ENCODE measurements at places on chromosomes 16 and 17. TPM values are rescaled to one million over a fixed set of nuclear protein-coding genes. Genes with fewer than 3 reads are reported as not detected.

- no peak for DNase-seq
Observed at GRCh38 chr16:47054306-47054705, 80.8 kb upstream of the DNAJA2 start.

GRCh38 chr17:72421128-72422092 is 300.6 kb downstream of the SOX9 start:
- DNase-seq: peak; percentile 78

- DNase-seq: no peak
Observed at GRCh38 chr17:1203967-1204291, 24.1 kb upstream of the ABR start.

- no peak for DNase-seq
Observed at GRCh38 chr17:8740486-8740885, 4.2 kb downstream of the CCDC42 start.

- peak; percentile 49 for DNase-seq
Observed at GRCh38 chr16:1194665-1195392, 30.2 kb downstream of the TPSG1 start.

GRCh38 chr17:58364270-58364942 is 12.4 kb upstream of the SUPT4H1 start:
- no peak for DNase-seq

DNA sequence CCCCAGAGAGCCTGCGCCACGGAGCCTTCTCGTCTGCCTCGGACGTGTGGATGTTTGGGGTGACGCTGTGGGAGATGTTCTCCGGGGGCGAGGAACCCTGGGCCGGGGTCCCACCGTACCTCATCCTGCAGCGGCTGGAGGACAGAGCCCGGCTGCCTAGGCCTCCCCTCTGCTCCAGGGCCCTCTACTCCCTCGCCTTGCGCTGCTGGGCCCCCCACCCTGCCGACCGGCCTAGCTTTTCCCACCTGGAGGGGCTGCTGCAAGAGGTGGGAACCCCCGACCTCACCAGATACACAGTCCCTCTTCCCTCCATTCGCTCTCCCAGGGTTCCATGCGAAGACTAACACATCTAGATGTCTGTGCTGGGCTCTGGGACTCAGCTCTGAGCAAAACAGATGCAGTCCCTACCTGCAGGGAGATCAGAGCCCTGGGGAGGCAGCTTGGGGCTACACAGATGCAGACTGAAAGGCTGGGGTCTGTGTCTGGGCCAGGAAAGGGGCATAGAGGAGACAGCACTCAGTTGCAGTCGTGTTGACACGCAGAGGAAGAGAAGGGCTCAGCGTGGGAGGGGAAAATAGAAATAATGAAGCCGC is 3.7 kb downstream of the TNK1 start:
- DNase-seq: no peak

DNA sequence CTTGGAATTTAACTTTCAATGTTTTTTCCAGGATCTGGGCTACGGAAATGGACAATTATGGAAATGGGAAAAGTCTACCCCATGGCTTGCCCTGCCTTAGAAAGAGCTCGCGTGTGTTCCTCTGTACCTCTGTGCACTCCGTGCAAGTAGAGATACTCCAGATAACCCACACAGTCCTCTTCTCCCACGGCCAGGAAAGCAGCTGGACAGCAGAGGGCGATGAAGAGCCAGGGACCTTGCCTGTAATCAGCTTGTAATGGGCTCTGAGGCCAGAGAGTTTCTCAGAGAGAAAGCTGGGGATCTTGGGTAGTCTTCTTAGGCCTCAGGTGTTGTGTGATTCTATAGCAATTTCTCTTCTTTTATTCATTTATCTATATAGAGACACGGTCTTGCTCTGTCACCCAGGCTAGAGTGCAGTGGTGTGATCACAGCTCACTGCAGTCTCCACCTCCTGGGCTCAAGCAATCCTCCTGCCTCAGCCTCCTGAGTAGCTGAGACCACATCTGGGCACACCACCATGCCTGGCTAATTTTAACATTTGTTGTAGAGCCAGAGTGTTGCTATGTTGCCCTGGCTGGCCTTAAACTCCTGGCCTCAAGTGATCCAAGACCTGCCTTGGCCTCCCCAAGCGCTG is 2.4 kb upstream of the SOCS7 start:
- DNase-seq: peak; percentile 92

GRCh38 chr17:3032258-3033247 is 30.9 kb downstream of the OR1D5 start:
- DNase-seq: peak; percentile 35

DNA sequence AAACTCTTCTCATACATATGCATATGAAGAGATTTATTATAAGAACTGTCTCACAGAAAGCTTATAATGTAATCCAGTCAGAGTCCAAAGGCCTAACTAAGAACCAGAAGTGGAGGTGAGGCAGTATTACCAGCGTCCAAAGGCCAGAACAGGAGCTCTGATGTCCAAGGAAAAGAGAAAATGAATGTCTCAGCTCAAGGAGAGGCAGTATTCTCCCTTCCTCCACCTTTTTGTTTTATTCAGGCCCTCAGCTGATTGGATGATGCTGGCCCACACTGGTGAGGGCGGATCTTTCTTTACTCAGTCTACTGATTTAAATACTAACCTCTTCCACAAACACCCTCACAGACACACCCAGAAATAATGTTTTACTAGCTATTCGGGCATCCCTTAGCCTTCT is 43.4 kb downstream of the FBXL20 start:
- no peak for DNase-seq

- no peak for DNase-seq
Observed at GRCh38 chr17:77733576-77734296, 224.8 kb upstream of the TNRC6C start.

DNA sequence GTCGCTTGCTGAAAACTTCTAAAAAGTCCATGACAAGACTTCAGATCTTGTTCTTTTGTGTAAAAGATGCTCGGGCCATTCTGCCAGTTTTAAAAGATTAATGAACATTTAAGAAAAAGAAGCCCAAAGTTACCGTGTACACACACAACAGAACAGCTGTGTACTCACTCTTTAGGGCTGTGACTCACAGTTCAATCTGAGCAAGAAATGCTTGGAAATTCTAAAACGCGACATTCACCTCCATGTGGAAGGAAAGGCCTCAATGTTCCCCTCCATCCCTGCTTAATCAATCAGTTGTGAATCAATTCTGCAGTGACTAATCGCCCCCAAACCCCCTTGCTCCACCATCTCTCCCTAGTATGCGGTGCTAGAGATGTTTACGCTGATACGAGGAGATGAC is 609.9 kb upstream of the SALL1 start:
- no peak for DNase-seq

DNA sequence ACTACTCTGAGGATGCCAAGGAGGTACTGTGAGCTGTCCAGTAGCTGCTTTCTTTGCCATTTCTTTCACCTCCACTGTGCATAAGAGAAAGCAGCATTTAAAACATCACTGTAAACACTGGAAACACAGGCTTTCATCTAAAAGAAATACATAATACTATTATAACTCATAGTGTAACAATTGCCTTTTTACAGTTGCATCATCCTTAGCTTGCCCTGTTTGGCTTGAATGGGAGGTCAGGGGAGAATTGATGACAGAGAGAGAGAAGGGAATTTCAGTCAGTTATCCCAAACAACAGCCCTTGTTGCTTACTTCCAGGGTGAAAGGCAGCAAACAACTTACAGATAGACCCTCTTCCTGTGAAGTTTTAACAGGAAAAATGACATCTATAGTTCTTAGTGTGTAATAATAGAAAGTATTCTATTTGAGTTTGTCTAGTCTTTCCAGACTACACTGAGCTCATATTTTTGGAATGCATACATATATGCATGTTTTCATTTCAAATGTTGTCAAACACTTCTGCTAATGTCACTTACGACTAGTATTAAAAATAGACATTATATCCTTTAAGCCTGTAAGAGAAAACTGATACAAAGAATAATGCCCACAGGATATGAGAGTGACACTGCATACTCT is 71.7 kb upstream of the MTMR4 start:
- DNase-seq: no peak

GRCh38 chr17:1455291-1455796 is 688 bp downstream of the CRK start:
- DNase-seq: peak; percentile 90

DNA sequence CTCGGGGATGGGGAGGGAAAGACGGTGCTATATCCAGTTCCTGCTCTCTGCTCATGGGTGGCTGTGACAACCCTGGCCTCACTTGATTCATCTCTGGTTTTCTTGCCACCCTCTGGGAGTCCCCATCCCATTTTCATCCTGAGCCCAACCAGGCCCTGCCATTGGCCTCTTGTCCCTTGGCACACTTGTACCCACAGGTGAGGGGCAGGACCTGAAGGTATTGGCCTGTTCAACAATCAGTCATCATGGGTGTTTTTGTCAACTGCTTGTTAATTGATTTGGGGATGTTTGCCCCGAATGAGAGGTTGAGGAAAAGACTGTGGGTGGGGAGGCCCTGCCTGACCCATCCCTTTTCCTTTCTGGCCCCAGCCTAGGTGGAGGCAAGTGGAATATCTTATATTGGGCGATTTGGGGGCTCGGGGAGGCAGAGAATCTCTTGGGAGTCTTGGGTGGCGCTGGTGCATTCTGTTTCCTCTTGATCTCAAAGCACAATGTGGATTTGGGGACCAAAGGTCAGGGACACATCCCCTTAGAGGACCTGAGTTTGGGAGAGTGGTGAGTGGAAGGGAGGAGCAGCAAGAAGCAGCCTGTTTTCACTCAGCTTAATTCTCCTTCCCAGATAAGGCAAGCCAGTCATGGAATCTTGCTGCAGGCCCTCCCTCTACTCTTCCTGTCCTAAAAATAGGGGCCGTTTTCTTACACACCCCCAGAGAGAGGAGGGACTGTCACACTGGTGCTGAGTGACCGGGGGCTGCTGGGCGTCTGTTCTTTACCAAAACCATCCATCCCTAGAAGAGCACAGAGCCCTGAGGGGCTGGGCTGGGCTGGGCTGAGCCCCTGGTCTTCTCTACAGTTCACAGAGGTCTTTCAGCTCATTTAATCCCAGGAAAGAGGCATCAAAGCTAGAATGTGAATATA is 4.8 kb upstream of the LASP1NB start:
- DNase-seq: peak; percentile 49

- no peak for DNase-seq
Observed at GRCh38 chr17:77256710-77257109, 115.9 kb downstream of the SEC14L1 start.

GRCh38 chr16:87163637-87164036 is 153.6 kb downstream of the C16orf95 start:
- no peak for DNase-seq

DNA sequence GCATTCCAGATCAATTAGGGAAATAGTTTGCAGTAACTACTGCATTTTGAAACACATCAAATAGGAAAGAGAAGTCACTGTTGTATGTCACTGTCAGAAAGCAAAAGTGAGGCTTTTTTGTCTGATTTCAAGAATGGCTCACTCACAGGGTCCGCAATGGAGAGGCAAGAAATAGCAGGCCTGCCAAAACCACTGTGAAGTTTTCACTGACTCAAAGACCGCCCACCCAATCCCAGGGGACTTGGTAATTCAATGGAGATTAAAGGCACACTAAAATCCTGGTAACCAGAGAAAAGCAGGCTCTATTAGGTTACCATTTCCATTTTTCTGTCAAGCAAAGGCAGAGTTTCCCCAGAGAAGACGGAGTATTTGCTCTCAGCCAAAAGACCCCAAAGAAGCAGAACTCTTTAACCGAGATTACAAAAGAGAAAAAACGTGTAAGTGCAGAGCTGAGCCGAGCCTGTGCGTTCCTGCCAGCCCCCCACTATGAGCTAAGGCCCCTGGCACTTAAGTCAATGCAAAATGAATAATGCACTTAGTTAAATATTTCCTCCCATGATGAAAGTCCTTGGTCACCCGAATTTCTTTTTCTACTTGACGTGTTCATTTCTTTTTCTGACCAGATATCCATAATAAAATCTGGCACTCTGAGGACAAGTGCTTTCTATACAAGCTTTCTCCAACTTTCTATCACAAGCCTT is 57.0 kb downstream of the FOXL1 start:
- no peak for DNase-seq

GRCh38 chr17:3896108-3896967 is 3.5 kb upstream of the CAMKK1 start:
- DNase-seq: peak; percentile 74

DNA sequence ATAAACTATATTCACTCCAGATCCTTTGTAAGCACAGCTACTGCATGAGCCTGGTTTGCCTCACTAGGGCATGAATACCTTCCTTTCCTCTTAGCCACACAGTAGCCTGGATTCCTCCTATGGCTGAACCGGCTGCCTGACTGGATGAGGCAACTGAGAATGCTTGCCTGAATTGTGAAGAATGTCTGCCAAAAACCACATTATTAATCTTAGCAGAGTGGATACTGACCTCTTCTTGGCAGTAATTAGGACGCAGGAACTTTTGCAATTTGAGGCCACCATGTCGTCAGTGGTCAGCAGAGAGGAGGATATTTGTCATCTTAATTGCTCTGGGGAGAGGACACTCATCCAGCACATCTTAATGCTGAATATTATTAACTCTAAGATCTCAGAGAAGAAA is 651.8 kb upstream of the GOT2 start:
- DNase-seq: peak; percentile 59

- no peak for DNase-seq
Observed at GRCh38 chr17:41396996-41397660, at the start of gene KRT31. KRT31 (minus strand) TSS chr17:41397608; CDS start chr17:41397539, 69 bp downstream.

GRCh38 chr17:74276051-74276476 is 2.0 kb downstream of the DNAI2 start:
- DNase-seq: peak; percentile 57

DNA sequence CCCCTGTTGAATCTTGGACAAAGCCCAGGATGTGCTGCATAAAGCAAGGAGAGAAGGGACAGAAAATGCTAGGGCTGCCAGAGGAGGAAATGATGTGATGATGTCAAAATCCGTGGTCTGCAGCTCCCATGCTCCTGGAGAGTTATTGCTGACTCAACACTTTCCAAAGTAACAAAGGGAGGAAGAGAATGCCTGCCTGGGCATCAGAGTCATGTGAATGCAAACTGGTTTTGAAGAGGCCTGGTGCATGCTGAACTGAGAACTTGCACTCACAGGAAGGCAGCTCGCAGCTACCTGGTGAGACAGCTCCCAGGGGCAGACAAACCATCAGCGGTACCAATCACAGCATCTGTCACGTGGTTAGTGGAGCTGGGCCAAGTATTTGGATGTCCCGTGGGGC is 2.8 kb downstream of the MARVELD3 start:
- no peak for DNase-seq

DNA sequence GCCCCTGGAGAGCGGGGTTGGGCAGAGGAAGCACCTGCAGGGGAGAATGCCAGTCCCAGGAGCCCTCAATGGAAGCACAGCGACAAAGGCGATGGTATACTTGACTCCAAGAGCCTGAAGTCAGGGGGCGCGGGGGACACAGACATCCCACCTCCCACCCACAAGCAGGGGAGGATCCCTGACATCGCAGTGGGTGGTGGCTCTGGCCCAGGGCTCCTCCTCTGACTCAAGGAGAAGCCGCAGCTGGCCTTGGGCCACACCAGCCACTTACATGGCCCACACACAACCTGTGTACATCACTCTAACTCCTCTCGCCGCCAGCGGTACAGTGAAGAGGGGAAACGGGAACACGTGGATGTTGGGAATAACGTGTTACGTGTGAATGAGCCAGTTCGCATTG is 44.3 kb downstream of the FZD2 start:
- no peak for DNase-seq

Gene CLEC18A
- 87.7 TPM for polyA plus RNA-seq

Gene TMEM88
- 59.8 TPM for polyA plus RNA-seq

Gene PLD6
- polyA plus RNA-seq: 2.9 TPM

Gene FAM20A
- polyA plus RNA-seq: 65.8 TPM

Gene OR2C1
- not detected for polyA plus RNA-seq

Gene RRAD
- polyA plus RNA-seq: 14.3 TPM

Gene SLC52A1
- 0.90 TPM for polyA plus RNA-seq

Gene DOK4
- 57.2 TPM for polyA plus RNA-seq

Gene WNT3
- 1.3 TPM for polyA plus RNA-seq

Gene PRSS27
- polyA plus RNA-seq: 0.41 TPM

Gene KRT16
- polyA plus RNA-seq: not detected

Gene TEKT5
- polyA plus RNA-seq: not detected

Gene TAC4
- polyA plus RNA-seq: not detected

Gene IGF2BP1
- polyA plus RNA-seq: 1.5 TPM

Gene C1QL1
- 25.4 TPM for polyA plus RNA-seq

Gene FADS6
- not detected for polyA plus RNA-seq
